ENCODE measurements at places on chromosomes 7 and 10.

DNA sequence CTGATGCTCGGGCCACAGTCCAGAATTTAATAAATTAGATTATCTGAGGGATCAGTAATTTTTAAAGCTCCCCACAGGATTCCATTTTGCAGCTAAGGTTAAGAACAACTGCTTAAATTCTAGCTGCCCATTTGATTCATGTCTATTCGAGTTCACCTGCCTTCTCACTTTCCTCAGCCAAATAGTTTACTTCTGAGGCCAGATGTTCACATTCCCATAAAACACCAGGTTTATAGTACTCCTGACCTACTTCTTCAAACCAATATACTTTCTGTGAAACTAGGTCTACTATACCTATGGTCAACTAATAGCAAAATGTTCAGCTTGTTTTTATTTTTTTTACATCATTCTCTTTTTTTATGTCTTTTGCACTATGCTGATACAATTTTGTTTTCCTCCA is 86.3 kb downstream of the GPR158 start:
- DNase-seq, result no peak

- no peak for DNase-seq
Measured at GRCh38 chr7:29354340-29354739, 159.8 kb downstream of the CHN2 start.

DNA sequence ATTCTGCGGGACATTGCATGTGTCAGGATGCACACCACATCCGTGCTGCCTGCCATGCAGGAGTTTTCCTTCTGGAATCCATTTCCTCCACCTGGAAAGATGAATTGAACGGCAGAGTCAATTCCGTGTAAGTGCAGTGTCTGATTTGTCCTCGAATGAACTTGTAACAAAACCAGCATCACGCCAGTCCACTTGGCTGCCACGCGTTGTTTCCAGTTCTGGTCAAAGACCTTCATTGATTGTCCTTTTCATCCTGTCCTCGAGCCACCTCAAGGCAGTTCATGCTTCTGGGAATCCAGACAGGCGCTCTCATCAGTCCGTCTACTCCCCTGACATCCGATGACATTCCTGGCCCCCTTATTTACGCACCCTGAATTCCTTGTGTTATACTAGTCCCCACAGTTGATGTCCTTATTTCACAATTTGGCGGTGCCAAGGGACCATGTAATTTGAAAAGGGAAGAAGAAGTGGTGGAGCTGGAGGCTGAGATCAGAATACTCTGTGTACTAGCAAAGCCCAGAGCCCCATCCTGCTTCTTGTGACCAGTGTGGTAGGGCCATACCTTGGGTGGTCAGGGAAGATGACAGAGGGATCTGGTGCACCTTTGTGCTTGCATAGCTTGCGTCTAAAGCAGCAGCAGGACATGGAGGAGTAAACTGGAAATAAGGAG is 502.2 kb downstream of the PLXNA4 start:
- DNase-seq, result no peak

GRCh38 chr10:100894033-100894432 is 18.7 kb upstream of the SLF2 start:
- no peak for DNase-seq

- DNase-seq, result no peak
Measured at GRCh38 chr10:114022766-114023597, 20.7 kb upstream of the ADRB1 start.

GRCh38 chr10:88227342-88228018 is 355.6 kb downstream of the RNLS start:
- DNase-seq, result no peak

GRCh38 chr10:123249894-123250293 is 95.7 kb downstream of the BUB3 start:
- no peak for DNase-seq

GRCh38 chr7:42902331-42902730 is 9.5 kb downstream of the C7orf25 start:
- DNase-seq, result no peak

Data from NCI-H1092 (cell line).